ENCODE measurements at places on chromosomes 12 and 14.
A peak's percentile ranks its signal among the peaks of the same experiment; 100 is the strongest.

GRCh38 chr14:92564344-92565039 lies 50.9 kb downstream of the RIN3 start:
- peak; percentile 79 for DNase-seq

DNA sequence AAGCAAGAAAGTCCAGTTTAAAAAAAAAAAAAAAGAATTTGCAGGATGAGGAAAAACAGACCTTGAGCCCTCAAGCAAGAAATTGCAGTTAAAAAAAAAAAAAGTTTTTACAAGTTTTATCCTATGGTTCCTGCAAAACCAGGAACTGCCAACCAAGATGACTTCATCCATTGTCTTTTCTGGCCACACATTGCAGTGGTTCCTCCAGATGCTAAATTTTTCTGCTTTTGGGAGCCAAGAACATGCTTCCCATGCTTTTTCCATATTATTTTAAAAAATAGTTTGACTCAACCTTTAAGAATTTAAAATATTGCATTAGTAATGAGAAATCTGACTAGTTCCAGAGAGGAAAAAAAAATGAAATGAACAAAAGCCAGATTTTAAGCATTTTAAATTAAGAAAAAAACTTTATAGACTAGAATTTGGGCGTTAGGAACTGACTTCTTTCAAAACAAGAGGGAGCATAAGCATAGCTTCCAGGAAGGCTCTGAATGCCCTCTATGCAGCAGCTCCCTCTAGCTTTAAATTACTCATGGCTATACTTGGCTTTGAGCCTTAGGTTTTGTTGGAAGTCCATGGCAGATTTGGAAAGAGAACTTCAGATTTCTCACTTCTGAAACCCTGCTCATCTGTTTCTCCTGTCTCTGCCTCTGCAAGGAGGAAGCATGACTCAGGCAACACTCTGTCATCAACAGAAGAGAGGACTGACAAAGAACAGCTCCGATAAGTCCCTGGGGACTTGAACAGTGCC lies 124.5 kb downstream of the GPR65 start:
- no peak for DNase-seq

DNA sequence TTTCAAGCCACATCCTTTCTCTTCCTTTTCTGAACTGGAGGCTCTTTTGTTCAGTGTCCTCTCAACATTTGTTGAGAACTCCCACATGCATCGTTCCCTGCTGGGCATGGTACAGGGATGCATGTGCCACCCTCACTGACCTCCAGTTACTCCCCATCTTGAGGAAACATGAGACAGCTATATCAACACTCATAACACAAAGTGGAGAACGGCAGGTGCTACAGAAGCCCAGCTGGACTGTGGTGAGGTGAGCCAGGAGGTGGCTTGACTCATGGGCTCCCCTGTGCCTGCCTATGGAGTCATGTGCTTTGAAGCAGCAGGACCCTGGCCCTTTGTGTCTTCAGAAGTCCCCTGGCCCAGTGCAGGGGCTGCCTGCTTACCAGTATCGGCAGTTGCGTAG lies 9.7 kb downstream of the MYH6 start:
- no peak for DNase-seq

DNA sequence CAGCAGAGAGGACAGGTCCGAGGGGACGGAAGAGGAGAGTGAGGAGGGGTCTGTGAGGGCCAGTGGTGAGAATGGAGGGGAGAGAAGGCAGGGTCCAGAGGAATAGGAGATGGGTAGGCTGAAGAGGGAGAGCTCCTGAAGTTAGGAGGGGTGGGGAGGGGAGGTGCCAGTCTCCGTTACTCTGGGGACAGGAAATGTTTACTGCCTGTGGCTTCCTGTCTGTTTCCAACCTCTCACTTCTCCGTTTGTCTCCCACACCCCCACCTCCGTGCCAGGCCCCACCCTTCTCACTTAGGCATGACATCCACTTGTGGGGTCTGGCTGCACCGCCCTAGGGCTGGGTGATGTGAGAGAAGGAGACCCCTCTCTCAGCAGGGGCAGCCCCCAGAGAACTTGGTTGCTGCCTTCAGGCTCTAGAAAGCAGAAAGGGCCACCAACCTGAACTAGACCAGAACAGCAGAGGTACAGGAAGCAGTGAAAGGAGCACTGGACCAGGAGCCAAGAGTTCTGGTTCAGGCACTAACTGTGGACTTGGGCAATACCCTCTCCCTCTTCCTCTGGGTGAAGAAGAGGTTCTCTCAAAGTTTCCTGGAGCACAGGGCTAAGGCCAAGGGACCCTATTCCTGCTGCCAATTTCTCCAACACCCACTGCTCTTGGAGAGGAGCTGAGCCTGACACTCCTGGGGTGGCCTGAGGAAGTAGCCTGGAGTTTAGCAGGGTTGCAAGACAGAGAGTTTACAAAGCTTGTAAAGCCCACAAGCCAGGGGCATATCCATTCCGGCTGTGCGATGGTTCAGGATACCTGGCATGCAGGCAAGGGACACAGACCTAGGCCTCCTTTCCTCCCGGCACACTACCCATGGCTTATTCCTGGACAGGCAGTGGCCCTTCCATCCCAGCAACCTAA lies 5.5 kb downstream of the ITGA5 start:
- DNase-seq: no peak

DNA sequence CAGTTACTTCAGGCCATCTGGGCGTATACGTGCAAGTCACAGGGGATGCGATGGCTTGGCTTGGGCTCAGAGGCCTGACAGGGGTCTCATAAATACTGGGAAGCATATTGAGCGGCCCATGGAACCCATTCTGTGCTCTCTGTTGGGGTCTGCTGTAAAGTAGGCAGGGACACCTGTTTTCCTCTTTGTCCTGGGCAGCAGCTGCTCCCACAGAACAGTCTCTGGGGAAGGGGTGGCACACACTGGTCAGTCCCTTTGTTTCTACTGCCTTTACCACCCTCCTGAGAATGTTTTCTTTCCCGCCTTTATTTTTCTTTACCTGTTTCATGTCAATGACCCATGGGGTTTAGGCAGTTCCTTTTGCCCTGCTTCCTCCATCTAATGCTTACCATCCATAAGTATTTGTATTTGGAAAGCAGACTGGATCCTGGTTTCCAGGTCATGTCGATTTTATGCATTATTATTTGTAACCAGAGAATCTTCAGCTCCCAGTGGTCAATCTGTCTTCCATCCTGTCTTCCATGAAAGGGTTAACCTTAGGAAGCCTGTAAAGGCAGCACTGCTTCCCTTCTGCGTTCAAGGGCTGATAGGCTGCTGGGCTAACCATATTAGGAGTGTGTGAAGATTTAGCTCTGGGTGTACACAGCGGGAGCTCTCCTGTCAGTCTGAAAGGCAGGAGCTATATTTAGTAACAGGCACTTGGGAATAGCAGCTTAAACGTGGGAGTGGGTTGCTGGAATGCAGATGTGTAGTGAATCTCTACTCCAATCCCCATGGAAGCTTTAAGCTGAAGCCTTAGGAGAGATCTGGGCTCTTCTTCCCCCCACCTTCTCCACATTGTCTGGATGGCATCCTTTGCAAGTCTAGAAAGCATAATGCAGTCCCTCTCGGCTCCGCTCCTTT lies 124.0 kb downstream of the DYRK2 start:
- DNase-seq: no peak

DNA sequence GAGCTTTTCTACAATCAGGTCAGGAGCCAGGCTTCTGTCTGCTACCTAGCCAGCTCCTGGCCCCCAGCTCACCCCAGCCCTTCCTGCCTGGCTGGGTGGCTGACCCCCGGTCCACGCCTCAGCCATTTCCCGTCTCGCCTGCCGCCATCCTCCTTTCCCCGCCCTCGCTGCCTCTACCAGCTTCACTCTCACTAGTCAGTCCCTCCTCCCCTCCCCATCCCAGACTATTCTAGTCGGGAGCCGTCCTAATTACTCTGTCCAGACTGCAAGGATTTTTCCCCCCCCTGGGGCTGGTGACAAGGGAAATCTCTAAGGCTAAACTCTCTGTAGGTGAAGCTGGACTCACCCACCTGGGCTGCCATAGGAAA lies 825 bp downstream of the DHH start:
- DNase-seq: no peak

GRCh38 chr14:92026548-92027190 lies 13.2 kb downstream of the TRIP11 start:
- no peak for DNase-seq

DNA sequence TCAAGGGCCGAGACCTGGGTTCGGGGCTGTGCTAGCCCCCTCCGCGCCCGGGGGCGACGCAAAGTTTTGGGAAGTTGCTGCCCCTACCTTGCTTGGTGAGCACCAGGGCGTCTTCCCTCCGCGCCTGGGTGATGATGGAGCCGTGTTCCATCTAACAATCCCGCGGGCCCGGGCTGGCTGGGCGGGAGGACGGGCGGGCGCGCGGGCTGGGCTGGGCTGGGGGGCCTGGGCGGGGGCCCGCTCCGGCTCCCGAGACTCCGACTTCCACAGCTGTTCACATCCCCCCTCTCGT lies 298 bp downstream of the CTDSP2 start:
- no peak for DNase-seq

DNA sequence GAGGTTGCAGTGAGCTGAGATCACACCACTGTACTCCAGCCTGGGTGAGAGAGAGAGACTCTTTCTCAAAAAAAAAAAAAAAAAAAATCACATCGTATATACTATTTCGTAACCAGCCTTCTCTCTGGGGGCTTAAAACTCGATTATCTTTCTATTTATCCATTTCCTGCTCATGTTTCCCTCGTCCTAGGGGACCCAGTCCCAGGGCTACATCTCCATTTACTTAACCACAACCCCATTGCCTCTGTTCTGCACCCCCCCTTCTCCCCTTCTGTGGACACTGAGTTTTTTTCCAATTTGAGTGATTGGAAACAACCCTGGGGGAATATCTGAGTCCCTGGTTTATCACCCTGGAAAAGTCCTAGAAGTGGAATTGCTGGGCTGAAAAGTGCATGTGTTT lies 36.2 kb upstream of the YY1 start:
- no peak for DNase-seq

DNA sequence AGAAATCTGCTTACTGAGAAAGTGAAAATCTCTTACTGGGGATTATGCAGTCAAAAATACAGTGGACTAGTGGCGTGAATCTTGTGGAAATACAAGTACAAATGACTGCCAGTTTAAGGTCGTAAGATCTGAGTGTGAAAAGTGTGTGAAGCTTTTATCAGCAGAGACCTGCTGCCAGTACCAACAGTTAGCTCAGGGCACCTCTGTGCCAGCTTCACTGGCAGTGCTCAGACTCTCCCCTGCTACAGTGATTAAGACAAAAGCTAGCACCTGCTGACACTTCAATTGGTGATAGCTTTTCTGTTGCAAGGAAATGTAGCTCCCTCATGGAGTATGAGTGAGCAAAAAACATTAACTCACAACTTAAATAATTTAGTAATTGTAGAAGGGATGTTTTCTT lies 185.1 kb downstream of the ANO6 start:
- DNase-seq: no peak
